NCI-H1930 (cell line): ENCODE measurements at places on chromosomes 5 and 9.

- no peak for DNase-seq
Measured at GRCh38 chr9:107486674-107487520, 2.7 kb downstream of the KLF4 start.

- DNase-seq: no peak
Measured at GRCh38 chr9:77729177-77729576, 81.1 kb upstream of the GNA14 start.

DNA sequence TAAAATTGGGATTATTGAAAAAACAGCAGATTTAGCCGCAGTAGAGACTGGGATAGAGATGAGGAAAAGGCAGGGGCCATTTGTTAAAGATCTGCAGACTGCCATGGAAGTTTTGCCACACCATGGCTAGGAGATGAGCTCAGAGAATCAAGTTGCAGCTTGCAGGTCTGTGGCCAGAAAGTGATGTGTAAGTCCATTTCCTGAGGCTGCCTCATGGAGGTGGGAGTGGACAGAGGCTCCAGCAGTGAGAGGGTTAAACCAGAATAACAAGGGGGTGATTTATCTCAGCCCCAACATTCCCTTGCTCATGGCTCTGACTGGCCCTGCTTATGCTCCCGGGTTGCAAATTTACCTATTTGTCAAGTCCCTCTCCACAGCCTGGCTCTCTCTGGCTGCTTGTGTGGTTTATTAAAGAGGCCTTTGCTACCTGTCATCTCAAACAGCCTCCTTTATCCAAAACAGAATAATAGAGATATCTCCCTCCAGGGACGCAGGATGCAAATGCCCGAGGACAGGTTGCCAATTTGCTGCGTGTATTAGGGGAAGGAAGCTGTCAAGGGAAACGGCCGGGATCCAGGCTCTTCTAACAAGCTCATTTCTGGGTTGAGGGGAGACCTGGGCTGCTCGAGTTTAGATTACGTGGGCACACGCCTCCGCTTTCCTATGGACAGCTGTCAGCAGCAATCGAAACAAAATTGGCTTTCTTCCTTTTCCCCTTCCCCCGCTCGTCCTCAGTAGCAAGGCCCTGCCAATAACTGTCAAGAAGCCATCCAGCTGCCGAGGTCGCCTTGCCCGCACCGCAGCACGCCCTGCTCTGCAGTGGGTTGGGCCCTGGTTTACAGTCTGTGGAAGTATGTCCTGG is 72.8 kb upstream of the PITX1 start:
- DNase-seq: no peak

DNA sequence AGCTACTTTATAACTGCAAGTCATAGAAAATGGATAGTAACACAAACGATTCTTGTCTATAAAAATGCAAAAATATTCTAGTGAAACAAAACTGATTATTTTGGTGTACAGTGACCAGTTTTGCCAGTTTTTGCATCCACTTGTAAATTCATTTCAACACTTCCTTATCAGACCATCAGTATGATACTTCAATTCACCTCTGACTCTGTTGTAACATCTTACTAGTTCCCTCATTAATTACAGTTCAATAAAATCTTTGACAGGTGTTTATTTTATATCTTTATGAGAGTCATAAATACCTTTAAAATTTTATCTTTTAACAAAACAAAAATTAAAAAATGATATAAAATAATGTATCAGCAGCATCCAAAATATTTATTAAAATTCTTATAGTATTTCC is 13.1 kb upstream of the PTCH1 start:
- DNase-seq: no peak

DNA sequence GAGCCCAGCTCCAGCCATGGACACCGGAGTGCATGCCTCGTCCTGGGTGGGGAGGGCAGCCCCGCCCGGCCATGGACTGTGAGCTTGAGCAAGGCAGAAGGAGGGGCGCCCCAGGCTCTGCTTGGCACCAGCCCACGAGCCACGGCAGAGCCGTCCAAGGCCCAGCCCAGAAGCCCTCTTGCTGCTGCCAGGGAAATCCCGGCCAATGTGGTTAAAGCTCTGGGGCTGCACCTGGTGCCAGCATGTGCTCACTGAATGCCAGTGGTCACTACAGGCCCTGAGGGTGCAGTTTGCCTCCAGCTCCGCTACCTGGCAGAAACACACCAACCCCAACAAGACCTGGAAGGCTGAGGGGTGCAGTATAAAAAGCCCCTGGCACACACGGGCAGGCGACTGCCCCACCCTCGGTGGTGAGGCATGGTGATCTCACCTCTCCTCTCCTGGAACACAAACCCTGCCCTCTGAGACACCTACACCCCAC is 11.8 kb downstream of the BRD3 start:
- no peak for DNase-seq

DNA sequence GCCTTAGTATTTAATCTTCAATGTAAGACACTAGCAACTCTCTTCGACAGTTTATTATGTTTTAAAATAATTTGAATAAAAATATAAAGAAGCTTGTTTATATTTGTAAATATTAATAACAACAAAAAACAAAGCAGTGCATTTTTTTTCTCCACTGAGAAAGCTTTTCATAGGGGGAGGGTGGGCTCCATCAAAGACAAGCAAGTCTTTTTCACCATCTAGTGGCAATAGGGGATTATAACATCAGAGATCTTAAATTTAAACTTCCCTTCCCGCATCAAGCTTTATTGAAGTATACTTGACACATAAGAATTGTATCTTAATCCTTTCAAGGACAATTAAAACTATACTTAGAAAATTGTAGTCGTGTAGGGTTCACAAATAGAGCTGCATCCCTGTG is 9.3 kb upstream of the OR13F1 start:
- no peak for DNase-seq
